Caki2 (cell line): ENCODE measurements at places on chromosomes 6 and 20.
A peak's percentile ranks its signal among the peaks of the same experiment; 100 is the strongest.

DNA sequence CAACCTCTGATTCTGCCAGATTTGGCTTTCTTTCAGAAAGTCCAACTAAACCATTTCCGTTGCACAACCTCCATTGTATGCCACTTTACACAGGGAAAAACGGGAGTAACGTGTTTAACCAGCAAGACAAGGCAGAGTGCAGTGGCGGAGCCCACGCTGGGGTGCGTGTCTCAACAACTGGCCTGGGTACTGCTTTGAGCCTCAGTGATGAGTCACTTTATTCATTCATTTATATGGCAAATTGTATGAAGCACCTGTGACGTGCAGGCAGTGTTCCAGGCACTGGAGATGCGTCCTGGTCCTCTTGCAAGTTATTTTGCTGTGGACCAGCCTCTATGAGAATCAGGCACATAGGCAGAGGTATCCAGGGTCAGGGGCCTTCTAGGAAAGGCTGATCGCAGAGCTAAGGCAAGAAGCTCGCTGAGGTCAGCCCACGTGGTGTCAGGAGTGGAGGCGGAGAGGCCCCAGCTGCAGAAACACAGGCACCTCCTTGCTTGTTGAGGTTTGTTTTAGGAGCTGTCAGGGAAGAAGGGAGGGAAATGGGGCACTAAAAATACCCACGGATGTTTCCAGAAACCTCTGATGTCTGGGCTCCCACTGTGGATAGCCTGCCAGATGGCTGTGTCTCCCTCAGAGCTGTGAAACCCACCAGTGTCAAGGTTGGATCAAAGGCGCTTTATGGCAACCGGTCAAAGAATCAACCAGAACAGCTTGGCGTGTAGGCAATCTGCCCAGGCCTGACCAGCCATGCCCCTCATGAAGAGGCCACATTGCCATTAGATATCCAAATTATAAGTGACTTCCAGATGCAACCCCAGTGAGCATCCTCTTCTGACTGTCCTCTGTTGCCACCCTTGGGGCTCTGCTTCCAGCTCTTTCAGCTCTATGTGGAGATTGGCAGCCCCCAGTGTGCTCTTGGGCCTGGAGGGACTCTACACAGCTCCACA lies 157.2 kb downstream of the CD83 start:
- DNase-seq = no peak

- DNase-seq = no peak
Observed at GRCh38 chr6:32234934-32235333, 11.1 kb upstream of the NOTCH4 start.

- no peak for DNase-seq
Observed at GRCh38 chr20:1844325-1845162, 50.7 kb upstream of the SIRPA start.

GRCh38 chr6:90226257-90226656 lies 70.4 kb downstream of the BACH2 start:
- DNase-seq = no peak

GRCh38 chr20:47343007-47343472 lies 13.5 kb downstream of the ZMYND8 start:
- no peak for DNase-seq

GRCh38 chr20:60177080-60177479 lies 218.9 kb downstream of the CDH26 start:
- DNase-seq = no peak

- DNase-seq = peak; percentile 48
Observed at GRCh38 chr6:105769987-105770386, 316.1 kb upstream of the PRDM1 start.

DNA sequence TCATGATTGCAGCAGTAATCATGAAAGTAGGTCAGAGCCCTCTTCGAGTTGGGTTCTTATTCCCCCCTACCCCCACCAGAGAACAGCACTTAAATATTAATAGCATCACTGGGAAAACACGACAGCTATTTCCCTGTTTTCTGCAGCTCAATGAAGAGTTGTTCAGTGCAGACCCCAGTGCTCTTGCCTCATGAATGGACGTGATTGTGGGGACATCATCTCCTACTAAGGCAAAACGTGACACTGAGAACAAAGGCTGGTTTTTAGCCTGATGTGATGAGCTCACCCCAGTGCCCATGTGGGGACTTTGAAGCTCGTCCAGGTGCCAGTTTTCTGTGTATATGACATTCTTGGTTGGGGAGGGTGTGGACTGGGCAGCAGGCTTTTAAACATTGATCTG lies 105.9 kb downstream of the SLC35F1 start:
- no peak for DNase-seq

DNA sequence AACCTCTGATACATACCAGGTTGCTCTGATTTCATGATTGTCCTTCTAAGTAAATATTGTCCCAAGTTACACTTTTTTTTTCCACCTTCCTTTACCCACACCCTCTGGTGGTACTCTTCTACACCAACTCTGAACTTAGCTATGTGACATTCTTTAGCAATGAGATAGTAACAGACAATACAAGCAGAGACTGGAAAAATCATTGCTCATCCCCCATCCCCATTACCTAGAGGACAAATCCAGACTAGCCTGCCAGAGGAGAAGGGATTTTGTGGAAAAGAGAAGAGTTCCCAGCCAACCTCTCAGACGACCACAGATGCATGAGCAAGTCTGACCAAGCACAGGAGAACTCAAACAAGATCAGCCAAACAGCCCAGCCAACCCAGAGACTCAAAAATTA lies 32.8 kb upstream of the TFAP2B start:
- no peak for DNase-seq

DNA sequence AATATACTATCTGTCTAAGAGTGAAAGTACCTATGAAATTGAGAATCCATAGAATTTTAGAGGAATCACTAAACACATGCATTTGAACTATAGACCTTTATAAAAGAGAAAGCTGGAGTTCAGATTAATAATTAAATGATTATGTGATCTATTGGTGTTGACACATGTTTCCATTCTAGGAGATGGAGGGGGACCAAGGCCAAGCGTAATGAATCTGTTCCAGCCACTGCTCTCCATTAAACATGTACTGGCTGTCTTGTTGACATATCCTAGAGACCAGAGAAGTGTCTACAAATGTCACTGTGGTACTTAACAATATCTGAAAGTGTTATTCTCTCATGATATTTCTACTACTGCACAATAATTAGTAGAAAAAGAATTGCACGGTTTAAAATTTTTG lies 432.4 kb downstream of the BMP2 start:
- DNase-seq = no peak

DNA sequence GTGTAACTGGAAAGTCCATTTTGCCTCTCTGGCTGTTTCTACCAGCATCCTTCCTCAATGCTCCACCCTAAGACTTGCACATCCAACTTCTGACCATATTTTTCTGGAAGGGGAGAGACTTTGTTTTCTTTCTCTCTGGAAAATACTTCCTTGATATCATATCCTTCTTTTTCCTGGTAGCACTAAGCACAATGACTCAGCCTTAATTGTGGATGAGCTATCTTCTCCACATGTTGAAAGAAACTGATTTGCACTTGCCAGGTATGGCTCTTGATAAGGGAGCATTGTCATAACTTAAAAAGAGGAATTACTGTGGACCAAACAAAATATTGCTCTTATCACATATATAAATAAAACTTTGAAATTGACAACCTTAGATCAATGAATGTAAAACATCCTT lies 30.1 kb upstream of the IBTK start:
- peak; percentile 10 for DNase-seq

- DNase-seq = no peak
Observed at GRCh38 chr6:38164131-38164481, 344.6 kb downstream of the ZFAND3 start.

- no peak for DNase-seq
Observed at GRCh38 chr6:159013229-159013628, 13.2 kb upstream of the RSPH3 start.

DNA sequence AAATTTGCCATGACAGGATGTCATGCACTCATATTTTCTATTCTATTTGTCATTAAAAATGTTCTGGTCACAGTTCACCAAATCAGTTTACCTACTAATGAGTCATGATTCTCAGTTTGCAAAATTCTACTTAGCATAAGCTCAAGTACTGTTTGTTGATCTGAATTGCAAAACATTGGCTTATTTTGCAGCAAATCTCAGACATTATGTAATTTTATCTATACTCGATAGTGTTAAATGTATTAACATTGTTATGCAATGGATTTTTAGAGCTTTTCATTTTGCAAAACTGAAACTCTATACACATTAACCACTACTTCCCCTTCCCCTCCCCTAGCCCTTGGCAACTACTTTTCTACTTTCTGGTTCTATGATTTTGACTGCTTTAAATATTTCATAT lies 213.8 kb upstream of the ZFP64 start:
- DNase-seq = no peak

- no peak for DNase-seq
Observed at GRCh38 chr20:14232650-14233049, 104.8 kb downstream of the FLRT3 start.

GRCh38 chr20:40965671-40966070 lies 63.0 kb upstream of the TOP1 start:
- no peak for DNase-seq

DNA sequence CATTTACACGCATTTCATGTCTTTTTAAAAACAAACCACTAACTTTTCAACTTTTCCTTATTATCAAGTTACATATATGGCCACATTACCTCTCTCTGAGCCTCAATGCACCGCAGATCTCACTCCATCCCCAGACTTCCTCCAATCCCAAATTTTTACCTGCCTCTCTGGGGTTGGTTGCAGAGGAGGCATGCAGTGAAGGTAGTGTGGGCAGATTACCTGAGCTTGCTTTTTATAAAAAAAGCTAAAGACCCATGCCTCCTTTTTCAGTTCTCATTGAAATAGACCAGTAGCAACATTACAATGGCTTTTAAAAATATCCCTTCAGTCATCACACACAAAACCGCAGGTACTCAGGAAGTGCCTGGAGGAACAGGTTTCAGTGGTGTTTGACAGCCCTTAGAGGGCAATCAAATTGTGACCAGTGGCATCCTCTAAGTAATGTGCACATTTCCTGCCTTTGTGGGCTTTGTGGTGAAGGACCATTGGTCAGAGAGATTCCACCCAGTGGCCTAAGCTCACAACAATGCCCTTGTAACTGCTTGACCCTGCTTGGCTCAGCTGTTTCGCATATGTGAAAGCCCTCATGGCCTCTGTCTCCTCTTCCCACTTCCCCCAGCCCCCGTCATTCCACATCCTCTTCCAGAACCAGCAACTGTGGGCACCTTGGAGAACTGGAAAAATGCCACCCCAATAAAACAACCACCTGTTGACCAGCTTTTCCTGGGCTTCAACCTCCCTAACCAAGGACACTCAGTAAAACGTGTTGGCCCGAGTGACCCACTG lies 30.2 kb upstream of the IL17A start:
- no peak for DNase-seq

- no peak for DNase-seq
Observed at GRCh38 chr6:89678531-89678930, 40.0 kb upstream of the LYRM2 start.

DNA sequence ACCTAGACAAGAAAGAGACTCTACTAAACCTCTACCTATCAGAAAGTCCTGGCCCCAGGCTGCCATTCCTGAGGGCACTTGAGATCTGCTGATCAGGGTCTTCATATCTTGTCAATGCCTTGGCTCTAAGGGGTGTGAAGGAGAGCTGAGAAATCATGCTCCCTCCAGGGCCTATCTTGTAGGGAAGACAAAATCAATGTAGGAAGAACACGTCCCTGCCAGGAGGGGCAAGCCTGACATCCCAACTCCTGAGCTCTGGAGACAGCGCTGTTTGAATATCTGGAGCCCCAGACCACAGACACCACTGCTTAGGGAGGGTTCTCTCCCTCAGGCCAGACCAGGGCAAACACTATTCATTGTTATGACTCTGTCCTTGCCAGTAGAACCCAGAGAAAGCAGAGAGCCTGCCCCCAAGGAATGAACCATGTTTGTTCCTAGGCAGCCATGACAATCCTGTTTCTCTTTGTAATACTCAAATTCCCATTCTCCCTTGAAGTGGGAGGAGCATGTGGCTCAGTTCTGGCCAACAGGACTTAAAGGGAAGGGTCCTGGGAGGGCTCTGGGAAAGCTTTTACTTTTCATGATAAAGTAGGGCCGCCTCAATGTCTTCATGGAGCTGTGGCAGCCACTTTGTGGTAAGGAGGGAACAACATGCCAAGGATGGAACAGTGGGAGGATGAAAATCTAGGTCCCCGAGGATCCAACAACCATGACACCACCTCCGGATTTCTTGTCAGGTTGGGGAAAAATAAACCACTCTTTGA lies 1.8 kb upstream of the FASTKD5 start:
- no peak for DNase-seq

- peak; percentile 89 for DNase-seq
Observed at GRCh38 chr6:161434921-161435747, 161.3 kb upstream of the AGPAT4 start.

GRCh38 chr6:126198631-126199030 lies 141.3 kb upstream of the CENPW start:
- no peak for DNase-seq

GRCh38 chr6:52994839-52995088 lies 320 bp downstream of the GSTA4 start:
- no peak for DNase-seq

- DNase-seq = no peak
Observed at GRCh38 chr20:13936781-13937576, 53.4 kb downstream of the SEL1L2 start.

- DNase-seq = no peak
Observed at GRCh38 chr6:73043446-73043845, 181.8 kb downstream of the KHDC1L start.

- no peak for DNase-seq
Observed at GRCh38 chr6:170159022-170159965, 131.6 kb downstream of the DLL1 start.

DNA sequence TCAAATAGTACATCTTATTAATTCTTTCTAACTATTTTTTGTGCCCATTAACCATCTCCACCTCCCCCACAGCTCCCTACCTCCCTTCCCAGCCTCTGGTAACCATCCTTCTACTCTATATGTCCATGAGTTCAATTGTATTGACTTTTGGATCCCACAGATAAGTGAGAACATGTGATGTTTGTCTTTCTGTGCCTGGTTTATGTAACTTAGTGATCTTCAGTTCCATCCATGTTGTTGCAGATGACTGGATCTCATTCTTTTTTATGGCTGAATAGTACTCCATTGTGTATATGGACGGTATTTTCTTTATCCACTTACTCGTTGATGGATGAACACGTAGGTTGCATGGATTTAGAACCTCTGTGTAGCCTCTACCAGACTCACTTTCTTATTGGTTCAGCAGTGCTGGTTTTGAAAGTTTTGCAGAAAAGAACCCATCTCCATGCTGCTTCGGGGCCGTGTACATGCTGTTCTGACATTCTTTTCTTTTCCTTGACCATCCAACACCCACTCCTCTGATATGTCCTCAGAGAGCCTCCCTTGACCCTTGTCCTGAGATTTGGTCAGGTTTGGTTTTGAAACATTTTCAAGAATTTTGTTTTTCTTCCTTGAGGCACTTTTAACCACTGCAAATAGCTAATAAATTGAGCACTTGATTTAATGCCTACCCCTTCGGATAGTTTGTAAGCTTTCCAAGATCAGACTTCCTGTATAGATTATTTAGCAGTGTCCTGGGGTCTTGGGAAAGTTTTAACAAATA lies 231.2 kb upstream of the ZFP64 start:
- DNase-seq = no peak

- DNase-seq = no peak
Observed at GRCh38 chr20:9923648-9924047, 84.8 kb upstream of the PAK5 start.

- no peak for DNase-seq
Observed at GRCh38 chr6:14727494-14728395, 518.1 kb upstream of the JARID2 start.
